ENCODE measurements at places on chromosomes 6 and 20. TPM values are rescaled to one million over a fixed set of nuclear protein-coding genes. Genes with fewer than 3 reads are reported as not detected.

DNA sequence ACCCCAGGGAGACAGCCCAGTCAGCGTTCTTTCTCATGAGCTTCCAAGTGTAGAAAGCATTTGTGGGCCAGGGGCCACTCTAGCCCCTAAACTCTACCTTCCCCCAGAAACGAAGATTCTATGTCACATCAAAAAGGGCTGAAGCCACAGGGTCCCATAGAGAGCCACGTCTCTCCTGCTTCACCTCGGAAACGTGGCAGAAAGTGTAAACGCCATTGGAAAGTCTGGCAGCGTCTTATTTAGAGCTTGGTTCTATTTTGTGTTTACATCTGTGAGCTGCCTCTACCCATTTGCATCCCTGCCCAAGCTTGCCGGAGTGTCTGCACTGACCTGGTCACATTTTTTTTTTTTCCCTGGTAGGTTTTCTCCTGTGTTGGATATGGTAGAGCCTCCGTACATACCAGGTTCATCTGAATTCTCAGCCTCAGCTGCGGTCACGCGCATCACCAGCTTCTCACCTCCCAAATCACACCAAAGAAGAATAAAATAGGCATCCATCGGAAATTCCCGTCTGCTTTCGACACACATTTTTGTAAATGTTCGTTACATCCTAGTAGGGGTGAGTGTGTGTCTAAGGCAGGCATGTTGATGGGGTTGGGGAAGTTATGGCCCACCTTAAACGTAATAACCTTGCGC lies 62.6 kb downstream of the NPEPL1 start:
- DNase-seq, result no peak

- no peak for DNase-seq
These were observed 89.8 kb downstream of the ATRN start for GRCh38 chr20:3560578-3560977.

GRCh38 chr20:31527266-31527665 lies 13.0 kb downstream of the HM13 start:
- DNase-seq, result no peak

DNA sequence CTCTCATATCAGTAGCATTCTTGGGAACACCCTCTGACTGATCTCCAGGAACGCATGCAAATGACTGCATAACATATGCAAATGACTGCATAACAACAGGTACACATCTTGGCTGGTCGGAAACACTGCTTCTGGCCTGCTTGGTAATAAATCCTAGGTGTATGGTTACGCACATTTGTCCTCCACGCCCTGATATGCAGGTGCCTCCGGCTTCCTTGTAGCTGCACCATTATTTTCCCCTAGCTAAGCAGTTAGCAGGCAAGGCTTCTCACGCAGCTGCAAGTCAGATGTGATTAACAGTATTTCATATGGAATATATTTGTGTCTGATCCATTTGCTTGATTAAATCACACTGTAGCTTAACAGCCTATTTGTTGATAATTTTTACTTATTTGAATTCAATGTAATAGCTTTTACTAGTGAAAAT lies 5.9 kb downstream of the RPS6KA2 start:
- no peak for DNase-seq

Gene RGS17
- polyA plus RNA-seq, result 3.4 TPM
